NCI-H345 (cell line): ENCODE measurements at places on chromosomes 12 and 14.
A peak's percentile ranks its signal among the peaks of the same experiment; 100 is the strongest.

DNA sequence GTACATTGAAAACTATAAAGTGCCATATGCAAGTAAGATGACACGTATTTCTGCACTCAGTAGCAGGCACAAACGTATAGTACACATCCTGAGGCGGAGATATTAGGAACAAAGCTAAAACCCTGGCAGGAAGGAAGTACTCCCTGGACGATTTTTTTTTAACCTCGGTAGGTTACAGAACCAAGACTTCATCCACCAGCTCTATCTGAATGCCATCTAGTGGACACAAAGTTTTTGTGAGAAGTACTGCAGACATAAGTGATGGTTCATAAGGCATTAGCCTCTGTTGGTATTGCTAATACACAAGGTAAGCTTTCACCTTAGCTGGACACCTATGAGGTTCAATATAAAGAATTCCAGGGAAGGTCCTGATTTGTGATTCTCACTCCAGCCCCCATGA is 83.0 kb upstream of the CCDC196 start:
- DNase-seq, result peak; percentile 29

- peak; percentile 59 for DNase-seq
Observed at GRCh38 chr12:55728186-55728938, 447 bp downstream of the CD63 start.

DNA sequence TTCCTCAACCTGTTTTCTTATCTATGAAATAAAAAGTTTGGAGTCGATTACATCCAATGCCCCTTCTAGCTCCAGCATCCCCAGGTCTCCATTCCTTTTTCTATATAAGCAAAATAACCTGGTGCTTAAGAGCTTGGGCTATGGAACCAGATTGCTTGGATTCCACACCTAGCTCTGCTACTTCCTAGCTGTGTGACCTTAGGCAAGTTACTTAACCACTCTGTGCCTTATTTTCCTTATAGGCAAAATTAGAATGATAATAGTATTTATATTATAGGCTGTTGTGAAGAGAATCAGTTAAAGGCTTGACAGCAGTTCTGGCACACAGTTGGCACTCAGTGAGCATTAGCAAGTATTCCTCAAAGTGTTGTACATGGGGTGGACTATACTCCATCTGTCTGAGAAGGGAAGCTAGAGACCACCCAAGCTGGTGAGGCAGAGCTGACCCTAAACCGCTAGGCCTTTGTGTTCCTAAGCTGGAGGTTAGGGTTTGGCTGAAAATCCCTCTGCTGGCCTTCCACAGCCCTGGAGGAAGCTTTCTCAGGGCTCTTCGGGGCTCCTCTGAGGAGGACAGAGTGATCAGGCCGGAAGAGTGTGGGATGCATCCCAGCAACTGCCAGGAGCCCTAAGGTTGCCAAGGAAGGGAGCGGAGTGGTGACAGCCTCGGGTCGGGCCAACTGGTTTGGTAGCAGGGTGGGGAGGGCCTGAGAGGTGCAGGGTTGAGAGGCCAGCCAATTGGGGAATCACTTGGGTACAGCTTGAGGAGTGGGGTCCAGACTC is 6.0 kb upstream of the KRT4 start:
- no peak for DNase-seq

GRCh38 chr14:52355016-52355431 is 40.9 kb downstream of the PTGER2 start:
- DNase-seq, result no peak

GRCh38 chr12:45681465-45681864 is 48.0 kb upstream of the ARID2 start:
- DNase-seq, result no peak

GRCh38 chr14:104582005-104582404 is 2.4 kb downstream of the C14orf180 start:
- DNase-seq, result no peak

GRCh38 chr12:118175823-118176447 is 40.0 kb downstream of the PEBP1 start:
- no peak for DNase-seq

DNA sequence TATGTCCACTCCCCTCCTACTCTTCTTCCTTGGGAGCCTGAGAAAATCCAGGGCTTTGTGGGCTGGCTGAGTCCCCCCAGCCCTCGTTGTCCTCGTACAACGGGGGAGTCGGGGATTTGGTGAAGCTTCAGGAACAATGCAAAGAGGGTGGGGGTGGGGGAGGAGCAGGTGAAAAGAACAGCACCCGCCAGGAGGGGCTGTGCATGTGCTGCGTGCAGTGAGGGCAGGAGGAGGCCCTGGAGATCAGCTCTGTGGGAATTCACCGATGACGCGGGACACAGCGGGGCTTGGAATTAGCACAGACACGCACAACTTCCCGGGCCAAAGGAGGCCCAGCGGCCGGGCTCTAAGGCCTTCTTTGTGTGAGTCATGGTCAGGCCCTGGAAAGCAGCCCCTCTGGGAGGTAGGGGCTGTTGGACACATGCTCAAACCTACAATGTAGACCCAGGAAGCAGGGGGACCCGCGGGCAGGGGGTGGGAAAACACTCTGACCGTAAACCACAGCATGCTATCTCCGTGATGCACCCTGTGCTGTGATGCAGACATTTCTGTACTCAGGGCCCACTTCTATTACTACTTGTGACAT is 32.8 kb downstream of the RBM19 start:
- no peak for DNase-seq

GRCh38 chr12:75706786-75707605 is 195.6 kb upstream of the KRR1 start:
- DNase-seq, result no peak
